ENCODE measurements at places on chromosomes 1 and 21. TPM values are rescaled to one million over a fixed set of nuclear protein-coding genes. Genes with fewer than 3 reads are reported as not detected.
A peak's percentile ranks its signal among the peaks of the same experiment; 100 is the strongest.

DNA sequence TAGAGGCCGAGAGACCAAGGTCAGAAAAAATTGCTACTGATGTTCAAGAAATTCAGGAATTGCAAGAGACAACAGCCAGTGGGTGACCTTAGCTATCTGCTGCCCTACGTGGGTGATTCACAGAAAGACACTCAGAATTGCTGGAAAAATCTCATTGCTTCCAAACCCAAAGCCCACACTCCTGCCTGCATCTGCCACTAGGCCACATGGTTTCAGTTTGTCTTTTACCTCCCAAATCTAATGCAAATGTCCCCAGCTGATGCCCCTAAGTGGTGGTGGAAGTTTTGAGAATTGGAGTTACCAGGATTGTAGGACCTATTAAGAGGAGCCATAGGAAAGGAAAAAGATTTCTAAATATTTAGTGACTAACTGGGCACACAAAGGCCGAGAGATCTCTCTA is 341.5 kb upstream of the CHRM3 start:
- no peak for DNase-seq
- no peak overlapping the region for H3K4me3 ChIP-seq
- no peak overlapping the region for H3K27ac ChIP-seq
- no peaks in the 10 kb centered on the region for H3K4me1 ChIP-seq
- H3K36me3 ChIP-seq: no peaks in the 10 kb centered on the region

OR2L3 gene
- total RNA-seq: not detected

- peaks cover 39% of the 10 kb centered on the region for H3K4me1 ChIP-seq
- H3K36me3 ChIP-seq: peaks cover 11% of the 10 kb centered on the region
- DNase-seq: no peak
- H3K27ac ChIP-seq: peak overlapping the region; percentile 82
- H3K4me3 ChIP-seq: no peak overlapping the region
Measured at GRCh38 chr1:36351227-36351977, 28.0 kb upstream of the EVA1B start.

PTPRF gene
- total RNA-seq: 8.9 TPM

DNA sequence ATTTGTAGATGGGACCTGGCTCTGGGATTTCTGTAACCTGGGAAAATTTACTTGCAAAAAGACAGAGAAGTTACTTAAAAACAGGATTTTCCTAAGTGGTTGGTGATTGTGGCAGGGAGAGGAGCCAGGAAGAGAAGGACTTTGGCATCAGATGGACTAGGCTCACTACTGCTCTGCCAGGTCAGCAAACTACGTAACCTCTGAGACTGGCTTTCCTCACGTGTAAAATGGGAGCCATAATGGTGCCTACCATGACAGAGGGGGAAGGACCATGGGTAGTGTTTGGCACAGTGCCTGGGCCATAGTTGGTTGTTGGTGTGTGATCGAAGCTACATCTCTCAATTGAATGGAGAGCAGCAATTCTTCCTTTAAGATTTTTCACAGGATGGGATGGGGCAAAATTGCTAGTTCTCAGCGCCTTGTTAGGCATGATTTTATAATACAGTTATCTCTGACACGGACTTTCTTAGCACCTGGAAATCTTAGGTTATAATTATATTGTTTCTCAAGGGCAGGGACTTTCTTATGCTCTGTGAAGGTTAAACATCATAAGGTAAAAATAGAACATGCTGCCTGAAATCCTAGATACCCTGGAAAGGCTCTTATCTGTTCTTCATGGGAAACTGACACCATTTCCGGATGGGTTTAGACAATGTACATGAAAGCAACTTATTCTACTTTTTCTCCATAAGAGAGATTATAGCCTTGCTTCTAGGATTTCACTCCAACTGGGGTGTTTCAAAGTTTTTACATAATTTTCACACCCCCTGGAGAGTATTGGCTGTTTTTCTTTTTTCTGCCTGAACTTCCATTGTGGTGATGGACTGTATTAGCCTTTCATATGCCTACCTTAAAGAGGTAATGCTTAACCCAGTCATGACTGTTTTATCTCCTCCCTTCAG is 10.9 kb downstream of the ROR1 start:
- H3K27ac ChIP-seq: peak overlapping the region; percentile 19
- no peak overlapping the region for H3K4me3 ChIP-seq
- H3K27me3 ChIP-seq: no peaks in the 10 kb centered on the region

FAM177B gene
- total RNA-seq: not detected

- no peaks in the 10 kb centered on the region for H3K4me1 ChIP-seq
- no peak overlapping the region for H3K27ac ChIP-seq
- no peaks in the 10 kb centered on the region for H3K27me3 ChIP-seq
- H3K4me3 ChIP-seq: no peak overlapping the region
- peaks cover 10% of the 10 kb centered on the region for H3K36me3 ChIP-seq
- no peak for DNase-seq
Measured at GRCh38 chr1:62585469-62586155, 11.7 kb upstream of the ANGPTL3 start.

- H3K4me3 ChIP-seq: no peak overlapping the region
- H3K27me3 ChIP-seq: no peaks in the 10 kb centered on the region
- peak; percentile 48 for DNase-seq
Measured at GRCh38 chr1:226993814-226994585, 53.9 kb downstream of the COQ8A start.

DNA sequence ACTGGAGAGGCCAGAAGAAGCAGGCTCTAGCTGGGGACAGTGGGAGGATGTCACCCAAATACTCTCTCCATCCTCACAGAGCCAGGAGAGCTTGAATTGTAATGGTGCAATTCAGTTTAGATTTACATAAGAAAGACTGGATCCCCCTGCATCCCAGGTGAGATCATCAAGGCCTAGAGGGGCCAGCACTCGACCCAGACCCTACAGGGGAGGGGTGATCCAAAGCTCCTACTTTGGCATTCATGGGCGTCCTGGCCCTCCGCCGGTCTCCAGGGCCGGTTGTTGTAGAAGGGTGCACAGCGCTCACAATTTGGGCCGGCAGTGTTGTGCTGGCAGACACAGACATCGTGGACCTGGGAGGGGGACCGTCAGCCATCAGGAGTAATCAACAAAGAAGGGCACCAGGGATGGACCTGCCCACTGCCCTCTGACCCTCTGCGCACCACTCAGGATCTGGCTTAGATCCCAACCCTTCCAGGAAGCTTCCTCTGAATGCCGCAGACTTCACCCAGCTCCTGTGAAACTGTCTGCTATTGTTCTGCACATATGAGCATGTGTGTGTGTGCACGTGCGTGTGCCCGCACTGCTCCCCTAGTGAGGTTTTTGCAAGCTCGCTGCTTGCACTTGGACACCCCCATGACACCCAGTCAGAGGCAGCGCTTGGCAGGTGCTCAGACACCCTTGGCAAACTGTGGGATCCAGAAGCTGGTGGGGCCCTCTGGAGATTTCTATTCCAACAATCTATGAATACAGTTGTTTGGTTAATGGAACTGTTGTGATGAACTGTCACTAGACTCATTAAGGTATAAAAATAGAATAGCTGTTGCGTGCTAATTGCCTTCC is 21.6 kb downstream of the LAMB3 start:
- H3K27ac ChIP-seq: no peak overlapping the region
- H3K4me1 ChIP-seq: peaks cover 33% of the 10 kb centered on the region
- no peak for DNase-seq
- no peaks in the 10 kb centered on the region for H3K27me3 ChIP-seq
- no peak overlapping the region for H3K4me3 ChIP-seq

C1QTNF12 gene
- total RNA-seq: 1.4 TPM

PRDM15 gene
- total RNA-seq: 4.0 TPM

UMODL1 gene
- total RNA-seq: not detected

SYNJ1 gene
- total RNA-seq: 10.8 TPM

FCER1G gene
- 11.3 TPM for total RNA-seq

DNA sequence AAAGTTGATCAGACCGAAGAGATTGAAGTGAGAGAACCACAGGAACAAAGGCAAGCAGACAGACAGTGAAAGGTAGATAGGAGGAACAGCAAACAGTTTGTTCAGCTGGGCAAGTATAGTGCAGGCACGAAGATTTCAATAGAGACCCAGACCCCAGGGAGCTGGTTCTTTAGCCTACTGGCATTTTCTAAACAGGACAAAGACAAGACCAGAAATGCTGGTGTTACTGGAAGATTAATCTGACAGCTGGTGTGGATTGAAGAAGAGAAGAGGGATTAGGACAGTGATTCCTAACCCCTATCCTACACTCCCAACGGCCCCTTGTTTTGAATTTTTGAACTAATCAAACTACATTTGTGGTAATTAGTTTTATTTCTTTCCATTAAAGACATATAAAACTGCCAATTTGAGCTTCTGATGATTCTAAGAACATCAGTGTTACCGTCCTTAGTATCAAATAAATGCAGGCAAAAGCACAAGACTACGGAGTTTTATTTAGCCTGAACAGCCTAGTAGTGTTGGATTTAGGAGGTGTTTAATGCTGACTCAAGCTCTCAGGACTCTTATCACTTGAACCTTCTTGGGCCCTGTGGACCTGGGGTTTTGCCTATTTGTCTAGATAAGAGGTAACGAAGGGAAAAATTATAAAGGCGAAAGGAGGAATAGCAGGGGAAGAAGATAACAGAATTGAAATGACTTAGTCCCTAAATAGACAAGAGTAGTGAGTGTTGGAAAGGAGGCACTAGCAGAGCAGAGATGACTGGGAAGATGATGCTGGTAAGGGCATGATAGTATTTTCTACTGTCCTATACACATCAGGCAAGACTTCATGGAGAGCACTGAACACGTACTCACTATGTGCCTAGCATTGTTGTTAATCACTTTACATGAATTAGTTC is 2.0 kb downstream of the NPL start:
- H3K4me3 ChIP-seq: no peak overlapping the region
- no peak for DNase-seq
- H3K4me1 ChIP-seq: peaks cover 5% of the 10 kb centered on the region
- no peaks in the 10 kb centered on the region for H3K27me3 ChIP-seq

RNPEP gene
- 18.7 TPM for total RNA-seq

HLX gene
- total RNA-seq: 4.1 TPM

GRCh38 chr1:163203561-163203960 is 845 bp upstream of the RGS5 start:
- no peak overlapping the region for H3K27ac ChIP-seq
- DNase-seq: no peak
- no peak overlapping the region for H3K4me3 ChIP-seq
- H3K4me1 ChIP-seq: no peaks in the 10 kb centered on the region

LDLRAP1 gene
- 10.9 TPM for total RNA-seq

DNA sequence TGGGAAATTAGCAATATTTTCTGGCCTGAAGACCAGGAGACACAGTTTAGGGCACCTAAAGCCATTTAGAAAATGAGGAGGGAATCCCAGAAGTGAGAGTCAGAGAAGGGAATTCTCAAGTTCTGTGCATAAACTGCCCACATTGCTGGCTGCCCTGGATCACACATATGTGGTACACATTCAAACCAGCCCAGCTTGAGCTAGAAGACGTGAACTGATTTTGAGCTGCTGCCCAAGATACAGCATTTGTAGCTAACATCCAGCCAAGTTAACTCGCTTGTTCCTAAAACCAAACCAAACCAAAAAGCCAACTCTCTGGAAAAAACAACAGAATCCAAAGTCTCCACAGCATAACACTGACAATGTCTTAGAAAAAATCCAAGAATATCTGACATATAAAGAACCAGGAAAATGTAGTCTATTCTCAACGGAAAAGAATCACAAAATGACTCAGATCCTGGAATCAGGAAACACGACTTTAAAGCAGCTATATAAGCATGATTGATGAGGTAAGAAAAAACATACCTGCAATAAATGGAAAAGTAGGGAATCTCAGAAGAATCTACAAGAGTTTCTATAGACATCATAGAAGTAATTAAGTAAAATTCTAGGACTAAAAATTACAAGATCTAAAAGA is 18.2 kb upstream of the QSOX1 start:
- no peaks in the 10 kb centered on the region for H3K4me1 ChIP-seq
- H3K4me3 ChIP-seq: no peak overlapping the region
- no peaks in the 10 kb centered on the region for H3K27me3 ChIP-seq

DNA sequence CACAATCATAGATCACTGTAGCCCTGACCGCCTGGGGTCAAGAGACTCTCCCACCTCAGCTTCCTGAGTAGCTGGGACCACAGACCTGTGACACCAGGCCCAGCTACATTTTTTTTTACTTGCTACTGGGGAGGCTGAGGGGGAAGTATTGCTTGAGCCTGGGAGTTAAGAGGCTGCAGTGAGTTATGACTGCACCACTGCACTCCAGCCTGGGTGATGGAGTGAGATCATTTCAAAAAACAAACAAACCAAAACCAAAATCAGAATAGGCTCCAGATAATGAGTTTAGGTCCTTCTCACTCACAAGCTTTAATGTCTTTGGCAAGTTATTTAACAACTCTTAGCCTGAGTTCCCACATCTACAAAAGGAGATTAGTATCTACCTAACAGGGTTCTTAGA is 22.8 kb downstream of the WDR26 start:
- no peak overlapping the region for H3K4me3 ChIP-seq
- H3K36me3 ChIP-seq: peaks cover 100% of the 10 kb centered on the region
- peaks cover 6% of the 10 kb centered on the region for H3K4me1 ChIP-seq
- DNase-seq: no peak
- H3K27ac ChIP-seq: no peak overlapping the region

DNA sequence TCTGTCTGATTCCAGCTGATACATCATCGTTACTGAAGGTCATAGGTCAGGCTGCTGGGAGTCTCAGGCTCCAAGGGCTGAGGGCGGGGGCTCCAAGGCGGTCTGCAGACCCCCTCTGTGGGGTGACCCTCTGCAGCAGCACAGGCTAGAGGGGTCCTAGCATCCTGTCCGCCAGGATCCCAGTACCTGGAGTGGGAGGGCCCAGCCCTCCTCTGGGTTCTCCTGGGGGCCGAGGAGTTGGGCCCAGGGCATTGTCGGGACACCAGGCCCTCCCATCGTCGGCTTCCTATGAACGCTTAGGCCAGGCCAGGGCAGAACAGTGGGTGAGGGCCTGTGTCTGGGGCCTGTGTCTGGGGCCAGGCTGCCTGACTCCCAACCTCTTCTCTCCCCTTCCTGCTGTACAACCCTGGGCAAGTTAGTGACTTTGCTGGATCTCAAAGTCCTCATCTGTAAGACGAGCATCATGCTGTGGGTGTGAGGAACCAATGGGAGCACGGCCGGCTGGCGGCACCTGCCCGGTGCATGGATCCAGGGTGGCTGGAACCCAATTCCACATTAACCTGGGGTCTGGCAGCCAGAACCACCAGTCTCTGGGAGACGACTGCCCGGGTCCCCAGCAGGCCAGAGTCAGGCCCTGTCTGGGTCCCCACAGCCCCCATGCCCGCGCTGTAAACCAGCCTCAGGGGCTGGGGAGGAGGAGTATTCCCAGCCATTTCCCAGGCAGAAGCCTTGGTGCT is 56.2 kb upstream of the COL18A1 start:
- H3K4me3 ChIP-seq: no peak overlapping the region
- no peaks in the 10 kb centered on the region for H3K36me3 ChIP-seq
- peaks cover 44% of the 10 kb centered on the region for H3K27me3 ChIP-seq
- no peaks in the 10 kb centered on the region for H3K4me1 ChIP-seq

DNA sequence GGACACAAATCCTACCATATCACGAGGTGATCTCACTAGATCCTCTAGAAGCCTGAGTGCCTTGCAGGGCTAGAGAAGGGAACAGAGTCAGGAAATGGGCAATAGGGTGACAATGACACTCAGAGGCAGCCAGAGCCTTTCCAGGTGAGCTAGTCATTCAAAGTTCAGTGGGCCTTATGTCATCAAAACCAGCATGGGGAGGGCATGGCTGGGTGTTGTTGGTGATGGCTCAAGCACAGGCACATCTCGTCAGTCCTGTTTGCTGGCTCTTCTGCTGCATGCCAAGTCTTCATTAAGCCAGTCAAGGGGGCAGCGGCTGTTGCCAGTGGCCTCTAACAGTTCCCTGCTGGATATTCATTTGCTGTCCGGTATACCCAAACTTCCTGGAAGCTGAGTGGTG is 99.6 kb upstream of the USP24 start:
- no peaks in the 10 kb centered on the region for H3K4me1 ChIP-seq
- no peak overlapping the region for H3K27ac ChIP-seq
- no peaks in the 10 kb centered on the region for H3K36me3 ChIP-seq
- DNase-seq: no peak

- H3K4me1 ChIP-seq: no peaks in the 10 kb centered on the region
- peaks cover 39% of the 10 kb centered on the region for H3K27me3 ChIP-seq
- H3K27ac ChIP-seq: no peak overlapping the region
- no peak for DNase-seq
- H3K4me3 ChIP-seq: no peak overlapping the region
Measured at GRCh38 chr21:42614811-42615351, 38.5 kb upstream of the PDE9A start.

Measured in psoas muscle (tissue), 8 donors.